RPMI8226 (cell line): ENCODE measurements at places on chromosomes 2 and 18.

GRCh38 chr2:183255411-183255810 is 131.2 kb downstream of the NUP35 start:
- DNase-seq = no peak

DNA sequence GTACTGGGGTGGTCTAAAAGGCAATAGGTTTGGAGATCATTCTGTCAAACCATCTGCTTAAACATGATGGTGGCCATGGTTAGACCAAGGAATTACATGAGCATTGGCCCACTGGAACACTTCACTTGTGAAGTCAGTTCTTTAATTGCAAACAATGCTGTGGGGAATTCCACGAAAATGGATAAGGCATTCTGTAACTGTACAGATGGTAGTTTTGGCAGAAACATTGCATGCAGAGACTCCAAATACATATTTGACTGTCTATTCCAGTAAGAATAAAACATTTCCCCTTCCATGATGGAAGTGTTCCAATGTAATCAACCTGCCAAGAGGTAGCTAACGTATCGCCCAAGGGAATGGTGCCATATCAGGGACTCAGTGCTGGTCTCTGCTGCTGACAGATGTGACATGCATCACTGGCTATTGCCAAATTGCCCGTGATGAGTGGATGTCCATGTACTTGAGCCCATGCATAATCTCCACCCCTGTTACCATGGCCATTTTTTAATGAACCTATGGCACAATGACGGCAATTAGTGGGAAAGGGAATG is 417.9 kb downstream of the CDH7 start:
- DNase-seq = no peak

DNA sequence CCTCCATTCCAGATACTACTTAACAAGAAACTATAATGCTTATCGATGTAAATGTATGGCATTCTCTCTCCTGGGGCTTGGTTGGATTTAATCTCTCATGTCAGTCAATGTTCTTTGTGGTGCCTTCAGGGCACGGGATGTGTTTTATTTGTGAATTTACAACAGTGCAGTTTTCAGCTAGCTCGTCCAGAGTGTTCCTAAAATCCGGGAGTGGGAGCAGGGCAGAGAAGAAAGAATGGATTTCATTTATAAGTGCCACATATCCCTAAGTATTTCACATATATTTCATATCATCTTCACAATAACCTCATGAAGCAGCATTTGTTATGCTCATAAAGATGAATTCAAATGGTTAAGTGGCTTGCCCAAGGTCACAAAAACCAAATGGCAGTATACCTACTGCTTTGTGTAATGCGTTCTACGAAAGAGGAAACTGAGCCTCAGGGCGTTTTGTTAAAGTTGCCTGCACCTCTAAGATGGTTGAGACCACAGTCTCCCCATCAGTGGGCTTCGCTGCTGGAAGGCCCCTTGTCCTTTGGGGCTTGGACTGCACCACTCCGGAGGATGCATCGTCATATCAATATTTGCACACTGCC is 134.7 kb upstream of the MGAT5 start:
- peak; percentile 26 for DNase-seq

GRCh38 chr18:48597110-48597509 is 58.3 kb downstream of the CTIF start:
- DNase-seq = no peak

DNA sequence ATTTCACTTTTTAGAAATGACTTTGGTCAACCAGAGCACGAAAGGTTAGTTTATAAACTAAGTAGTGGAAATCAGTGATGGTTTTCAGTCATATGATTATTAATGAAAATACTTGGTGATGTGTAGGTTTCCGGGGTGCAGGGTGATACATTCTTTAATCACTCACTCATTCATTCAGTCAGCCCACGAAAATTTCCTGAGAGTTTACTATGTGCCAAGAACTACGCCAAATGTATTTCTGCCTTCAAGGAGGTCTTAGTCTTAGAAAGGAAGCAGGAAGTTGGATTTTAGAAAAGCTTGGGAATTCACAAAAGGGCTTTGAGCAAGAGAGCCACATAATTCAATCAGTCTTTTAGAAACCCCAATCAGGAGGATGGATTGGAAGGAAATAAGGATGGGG is 543.6 kb downstream of the PLCL1 start:
- no peak for DNase-seq

DNA sequence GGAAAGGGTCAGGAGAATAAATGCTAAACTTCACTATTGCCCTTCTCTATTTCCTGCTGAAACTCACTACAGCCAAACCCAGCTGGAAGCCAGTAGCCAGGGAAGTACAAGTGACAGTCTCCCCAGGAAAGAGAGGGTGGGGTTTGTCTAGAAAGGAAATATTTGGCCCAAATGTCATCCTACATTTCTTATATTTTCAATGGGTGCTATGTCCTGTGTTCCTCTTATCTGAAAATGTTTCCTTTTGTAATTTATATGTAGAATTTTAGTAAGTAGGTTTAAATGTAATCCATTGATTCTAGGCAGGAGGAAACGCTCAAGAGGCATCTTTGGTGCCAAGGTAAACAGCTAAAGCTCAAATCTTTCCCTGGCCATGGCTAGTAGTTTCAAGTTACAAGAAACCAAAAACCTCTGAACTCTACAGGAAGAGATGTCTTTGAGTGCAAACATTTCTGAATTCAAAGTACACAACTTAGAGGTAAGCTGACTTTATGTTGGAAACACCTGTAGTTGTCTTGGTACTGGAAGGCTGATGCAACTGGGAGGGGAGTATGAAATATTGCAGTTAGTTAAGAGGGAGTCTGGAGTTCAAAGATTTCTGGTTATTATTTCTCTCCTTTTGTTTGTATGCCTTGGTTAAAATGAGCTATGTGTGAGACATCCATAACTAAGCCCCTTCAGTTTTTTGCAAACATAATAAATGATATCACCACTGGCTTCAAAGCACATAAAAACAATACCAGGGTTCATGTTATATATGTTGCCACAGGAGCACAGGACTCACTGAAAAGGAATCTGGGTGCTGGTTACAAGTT is 356.1 kb upstream of the ZC3H15 start:
- DNase-seq = no peak

DNA sequence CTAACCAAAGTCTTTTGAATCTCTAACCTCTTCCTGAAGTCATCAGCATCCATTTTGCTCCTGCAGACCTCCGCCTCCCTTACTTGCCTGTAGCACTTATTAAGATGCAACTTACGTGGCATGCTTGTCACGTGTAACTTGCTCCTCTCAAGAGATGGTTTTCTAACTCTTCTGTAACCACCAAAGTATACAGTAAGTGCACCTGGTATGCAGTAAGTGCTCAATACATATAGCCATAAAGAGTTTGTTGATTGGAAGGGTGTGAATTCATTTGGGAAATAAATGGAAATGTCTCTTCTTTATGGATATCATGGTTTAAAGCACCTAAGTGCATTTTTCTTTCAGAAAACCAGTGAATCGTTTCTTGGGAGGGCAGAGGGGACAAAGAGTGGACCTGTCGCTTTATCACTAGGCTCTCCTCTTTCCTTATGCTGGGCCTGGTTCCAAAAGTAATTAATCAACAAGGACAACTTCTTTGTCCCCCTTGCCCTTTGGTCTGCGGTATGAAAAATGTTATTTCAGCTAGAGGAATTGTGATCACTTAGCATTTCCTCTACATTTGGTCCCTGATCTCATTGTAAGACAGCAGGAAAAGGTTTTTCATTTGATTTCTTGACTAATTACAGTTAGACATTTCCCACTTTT is 370.0 kb upstream of the SPRED2 start:
- no peak for DNase-seq

GRCh38 chr2:235928751-235929370 is 239.3 kb downstream of the GBX2 start:
- DNase-seq = no peak

DNA sequence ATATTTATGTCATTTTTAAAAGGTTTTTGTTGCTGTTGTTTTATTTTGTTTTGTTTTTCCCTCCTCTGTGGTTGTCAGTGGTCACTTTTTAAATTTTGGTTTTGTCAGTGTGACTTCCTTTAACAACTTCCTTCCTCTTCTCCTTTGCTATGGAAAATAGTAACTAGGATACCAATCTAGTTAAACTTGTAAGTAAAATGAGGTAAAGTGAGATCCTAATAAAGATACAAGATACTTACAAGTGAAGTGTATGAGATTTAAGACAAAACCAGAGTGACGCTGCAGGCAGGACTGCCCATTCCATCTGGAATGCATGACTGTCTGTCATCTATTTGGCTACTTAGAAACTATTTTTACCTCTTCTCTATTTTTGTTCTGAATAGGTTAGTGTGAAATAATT is 30.6 kb upstream of the CREB1 start:
- no peak for DNase-seq

DNA sequence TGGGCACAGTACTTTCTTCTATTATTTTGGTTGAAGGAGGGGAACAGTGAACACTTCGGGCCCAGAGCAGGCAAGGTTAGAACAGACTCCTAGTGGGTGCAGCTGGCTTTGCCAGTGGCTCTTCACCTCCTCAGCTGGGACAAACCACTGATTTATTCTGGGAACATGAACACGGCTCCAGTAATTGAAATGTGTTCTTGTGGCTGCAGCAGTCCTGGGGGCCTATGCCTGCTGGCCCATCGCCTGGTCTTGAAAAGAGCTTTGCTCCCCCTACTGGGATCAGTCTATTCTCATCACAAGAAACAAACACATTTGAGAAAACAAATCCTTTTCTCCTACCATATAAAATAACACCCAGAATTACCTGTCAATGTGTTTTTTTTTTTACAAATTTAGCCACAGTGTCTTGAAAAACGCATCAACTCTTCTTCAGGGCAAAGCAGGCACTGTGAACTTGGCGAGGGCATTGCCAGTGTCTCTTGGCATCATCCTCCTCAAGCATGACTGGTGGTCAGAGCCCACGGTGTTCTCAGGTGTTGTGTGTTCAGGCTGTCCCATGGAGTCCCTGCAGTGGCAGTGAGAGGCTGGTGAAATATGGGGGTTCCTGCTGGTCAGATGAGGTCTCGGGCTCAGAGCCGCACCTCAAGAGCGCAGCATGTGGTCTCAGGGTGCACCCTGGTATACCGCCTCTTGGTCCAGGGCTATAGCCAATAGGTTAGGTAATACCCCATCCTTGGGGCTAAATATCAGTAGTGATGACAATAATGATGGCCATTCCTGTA is 51.3 kb downstream of the RNF144A start:
- no peak for DNase-seq

DNA sequence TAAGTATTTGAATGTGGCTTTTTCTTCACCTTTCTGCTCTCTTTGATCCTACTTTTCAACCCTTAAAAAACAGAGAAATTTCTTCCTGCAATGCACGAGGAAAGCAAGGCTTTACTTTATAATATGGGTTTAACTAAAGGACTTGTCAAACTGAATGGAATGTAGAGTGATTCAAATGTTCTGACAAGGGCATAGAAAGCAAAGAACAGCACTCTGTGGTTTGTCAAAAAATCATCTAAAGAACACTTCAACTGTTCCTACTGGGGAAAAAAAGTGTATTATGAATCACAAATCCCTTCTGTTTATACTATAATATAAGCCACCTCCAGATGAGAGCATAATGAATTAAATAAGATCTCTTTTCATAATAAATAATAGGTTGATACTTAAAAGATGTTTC is 45.0 kb upstream of the RIT2 start:
- no peak for DNase-seq

DNA sequence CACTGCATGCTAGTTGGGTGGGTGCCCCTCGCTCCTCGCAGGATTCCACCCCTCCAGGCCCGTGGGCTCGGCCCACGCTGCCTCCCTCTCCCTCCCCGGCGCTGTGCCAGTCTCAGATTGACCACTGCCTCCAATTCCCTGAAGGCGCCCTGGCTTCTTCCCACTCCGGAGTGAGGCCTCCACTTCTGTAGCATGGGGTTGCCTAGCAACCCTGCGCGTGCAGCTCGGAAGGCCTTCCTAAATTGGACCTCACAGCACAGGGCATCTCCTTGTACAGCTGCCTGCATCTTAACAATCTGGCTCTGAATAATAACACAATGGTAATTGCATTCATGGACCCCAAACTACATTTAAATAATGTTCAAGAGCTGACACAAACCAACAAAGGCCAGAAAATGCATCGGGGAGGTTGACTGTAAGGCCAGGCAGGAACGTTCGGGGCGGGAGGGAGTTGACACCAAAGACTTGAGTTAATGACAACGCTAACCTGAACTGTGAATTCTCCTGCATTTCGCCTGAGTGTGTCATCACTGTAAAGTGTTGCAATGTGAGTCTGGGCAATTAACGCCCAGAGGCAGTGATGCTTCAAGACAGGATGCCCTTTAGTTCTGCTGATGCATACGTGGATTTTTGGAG is 222.9 kb downstream of the ZBTB7C start:
- DNase-seq = no peak

DNA sequence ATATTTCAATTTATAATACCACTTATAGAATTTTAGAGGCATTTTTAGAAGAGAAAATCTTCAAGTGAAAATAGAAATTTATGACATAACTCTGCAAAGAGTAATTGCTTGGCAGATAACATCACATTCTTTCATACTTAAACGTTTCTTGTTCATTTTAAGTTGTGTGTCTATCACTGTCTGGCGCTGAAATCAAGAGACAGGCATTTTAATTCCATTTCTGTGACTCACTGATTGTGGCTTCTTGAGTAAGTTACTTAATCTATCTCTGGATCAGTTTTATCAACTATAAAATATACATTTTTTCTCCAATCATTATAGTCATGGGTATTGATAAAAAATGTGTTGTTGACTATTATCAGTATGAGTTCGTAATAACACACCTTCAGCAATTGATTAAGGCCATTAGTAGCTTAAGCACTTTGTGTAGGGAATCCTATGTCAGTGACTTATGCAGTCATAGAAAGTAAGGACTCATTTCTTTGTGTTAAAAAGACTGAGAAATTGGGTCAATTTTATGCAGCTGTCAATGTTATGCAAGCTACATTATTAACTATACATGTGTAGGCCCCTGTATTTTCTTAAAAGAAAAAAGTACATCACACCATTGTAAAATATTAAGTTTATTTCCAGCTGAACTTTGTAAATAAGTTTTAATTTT is 497.3 kb downstream of the CCDC85A start:
- DNase-seq = no peak

DNA sequence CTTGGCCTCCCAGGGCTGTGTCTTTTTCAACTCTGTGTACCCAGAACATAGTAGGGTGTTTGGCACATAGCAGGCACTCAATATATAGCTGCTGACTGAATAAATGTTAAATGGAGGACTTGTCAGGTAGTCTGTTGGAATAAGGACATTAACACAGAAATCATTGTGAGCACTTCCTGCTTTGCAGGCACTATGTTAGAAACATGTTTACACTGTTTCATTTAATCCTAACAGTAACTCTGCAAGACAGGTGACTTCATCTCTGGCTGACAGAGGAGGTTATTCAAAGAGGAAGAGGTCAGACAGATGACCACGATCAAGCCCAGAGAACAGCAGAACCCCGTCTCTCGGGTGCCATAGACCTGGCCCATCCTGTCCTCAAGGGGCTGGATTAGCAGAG is 28.0 kb upstream of the PIEZO2 start:
- DNase-seq = no peak

- no peak for DNase-seq
Observed at GRCh38 chr2:157304811-157305722, 20.6 kb downstream of the ERMN start.

DNA sequence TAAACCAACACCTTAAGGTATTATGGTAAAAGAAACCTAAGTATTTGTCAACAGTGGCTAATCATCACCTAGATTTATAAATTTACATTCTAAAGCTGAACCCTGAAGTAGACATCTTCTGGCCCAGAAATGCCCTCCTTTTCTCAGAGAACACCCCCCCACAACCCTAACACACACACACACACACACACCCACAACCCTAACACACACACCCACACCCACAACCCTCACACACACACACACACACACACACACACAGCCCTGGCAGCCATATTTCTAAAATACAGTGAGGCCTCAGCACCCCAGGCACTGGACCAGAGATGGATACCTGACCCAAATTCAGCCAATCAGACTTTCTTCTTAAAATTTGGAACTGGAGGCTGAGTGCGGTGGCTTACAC is 14.3 kb downstream of the SRBD1 start:
- no peak for DNase-seq
